ENCODE measurements at places on chromosomes 7 and 10. TPM values are rescaled to one million over a fixed set of nuclear protein-coding genes. Genes with fewer than 3 reads are reported as not detected.

GPR146 gene
- total RNA-seq = 2.3 TPM

TFEC gene
- total RNA-seq = 0.10 TPM

ITIH2 gene
- total RNA-seq = 0.27 TPM

MCU gene
- total RNA-seq = 35.4 TPM

GSDME gene
- total RNA-seq = 32.0 TPM

FAM185A gene
- total RNA-seq = 7.4 TPM

ERVW-1 gene
- not detected for total RNA-seq

PRKCQ gene
- total RNA-seq = 5.1 TPM
